ENCODE measurements at places on chromosomes 5 and 9.
A peak's percentile ranks its signal among the peaks of the same experiment; 100 is the strongest.

DNA sequence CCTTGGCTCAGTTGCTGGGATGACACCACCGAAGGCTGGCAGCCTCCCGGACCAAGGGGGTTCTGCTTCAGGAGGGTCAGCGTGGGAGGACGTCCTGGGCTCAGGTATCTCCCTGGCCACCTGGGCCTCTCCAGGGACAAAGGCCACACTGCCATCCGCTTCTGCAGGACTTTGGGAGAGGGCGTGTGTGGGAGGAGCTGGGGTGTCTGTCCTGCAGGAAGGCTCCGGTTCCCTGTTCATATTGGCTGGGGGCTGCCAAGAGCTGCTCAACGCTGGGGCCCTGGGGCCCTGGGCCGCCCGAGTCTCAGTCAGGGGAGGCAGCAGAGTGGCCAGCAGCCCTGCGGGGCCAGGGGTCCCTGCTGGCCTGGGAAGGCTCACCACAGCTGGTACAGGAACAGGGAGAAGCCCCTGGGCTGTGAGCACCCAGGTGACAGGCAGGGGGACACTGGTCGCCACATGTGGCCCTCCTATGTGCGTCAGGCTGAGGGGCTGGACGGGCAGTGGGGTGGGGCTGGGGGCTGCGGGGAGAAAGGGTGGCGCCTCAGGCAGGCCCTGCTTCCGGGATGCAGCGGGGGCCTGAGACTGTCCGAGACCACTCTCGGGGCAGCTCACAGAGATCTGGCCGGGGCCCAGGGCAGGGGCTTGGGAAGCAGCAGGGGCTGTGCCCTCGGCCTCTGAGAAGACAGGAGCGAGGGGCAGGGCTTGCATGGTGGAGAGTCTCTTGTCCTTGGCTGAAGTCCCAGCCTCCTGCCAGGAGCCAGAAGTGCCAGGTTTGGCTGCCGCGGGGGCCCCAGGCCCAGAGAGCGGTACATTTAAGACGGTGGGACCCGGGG is 4.9 kb upstream of the CARD9 start:
- no peak for DNase-seq

DNA sequence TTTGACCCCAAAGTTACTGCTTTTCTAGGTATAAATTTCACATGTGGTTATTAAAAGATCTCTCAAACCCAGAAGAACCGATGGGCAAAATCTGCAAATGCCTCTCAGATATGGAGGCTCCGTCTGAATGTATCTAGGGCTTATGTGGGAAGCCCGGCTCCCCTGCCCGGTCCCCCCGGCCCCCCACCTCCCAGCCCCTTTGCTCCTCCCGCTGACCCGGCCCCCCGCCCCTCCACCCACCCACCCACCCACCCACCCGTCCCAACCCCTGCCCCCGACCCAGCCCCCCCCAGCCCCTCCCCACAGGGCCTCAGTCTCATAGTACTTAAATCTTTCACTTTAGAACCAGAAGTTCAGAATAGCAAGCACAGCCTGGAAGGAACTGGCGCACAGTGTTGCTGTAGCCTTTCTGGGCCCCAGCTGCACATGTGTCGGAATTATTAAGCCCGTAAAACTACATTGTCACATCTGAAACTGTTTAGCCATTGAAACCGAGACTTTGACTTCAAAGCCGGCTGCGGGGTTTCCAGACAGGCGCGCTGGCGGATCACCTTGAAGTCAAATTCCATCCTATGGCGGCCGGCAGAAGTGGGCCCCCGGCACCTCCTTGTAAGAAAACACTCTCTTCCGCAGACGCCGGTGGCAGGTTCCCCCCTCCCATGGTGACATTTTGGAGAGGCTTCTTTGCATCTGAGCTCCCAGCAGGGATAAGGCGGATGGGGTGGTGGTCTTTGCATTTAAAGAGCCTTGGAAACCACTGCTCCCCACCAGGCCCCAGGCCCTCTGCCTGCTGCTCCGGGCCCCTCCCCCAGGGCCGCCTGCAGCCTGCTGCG is 12.8 kb downstream of the NKD2 start:
- no peak for DNase-seq

- DNase-seq = peak; percentile 79
Measured at GRCh38 chr5:98773464-98774191, at the start of gene RGMB. RGMB (plus strand) TSS chr5:98773663; CDS start chr5:98774071, 408 bp downstream.

- DNase-seq = no peak
Measured at GRCh38 chr5:40397091-40397490, 282.6 kb upstream of the PTGER4 start.

DNA sequence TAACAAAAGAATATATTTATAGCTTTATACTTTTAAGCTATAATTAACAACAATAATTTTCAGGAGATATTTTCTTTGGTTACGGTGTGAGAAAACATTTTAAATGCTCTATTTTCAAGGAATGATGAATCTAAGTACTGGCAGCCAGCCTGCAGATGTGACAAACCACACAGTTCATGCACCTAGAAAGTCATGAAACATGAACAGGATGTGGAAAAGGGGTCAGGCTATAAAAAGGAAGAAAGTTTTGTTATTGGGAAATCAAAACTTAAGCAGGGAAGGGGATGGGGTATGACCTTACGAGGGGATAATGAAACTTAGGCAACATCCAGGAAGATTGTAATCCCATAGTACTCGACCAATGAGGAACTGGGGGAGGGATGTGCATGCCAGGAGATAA is 508.7 kb upstream of the GRAMD2B start:
- DNase-seq = no peak

- DNase-seq = no peak
Measured at GRCh38 chr9:108861464-108861863, 602 bp upstream of the ACTL7A start.

- DNase-seq = no peak
Measured at GRCh38 chr9:98442541-98442940, 187.1 kb upstream of the TBC1D2 start.

DNA sequence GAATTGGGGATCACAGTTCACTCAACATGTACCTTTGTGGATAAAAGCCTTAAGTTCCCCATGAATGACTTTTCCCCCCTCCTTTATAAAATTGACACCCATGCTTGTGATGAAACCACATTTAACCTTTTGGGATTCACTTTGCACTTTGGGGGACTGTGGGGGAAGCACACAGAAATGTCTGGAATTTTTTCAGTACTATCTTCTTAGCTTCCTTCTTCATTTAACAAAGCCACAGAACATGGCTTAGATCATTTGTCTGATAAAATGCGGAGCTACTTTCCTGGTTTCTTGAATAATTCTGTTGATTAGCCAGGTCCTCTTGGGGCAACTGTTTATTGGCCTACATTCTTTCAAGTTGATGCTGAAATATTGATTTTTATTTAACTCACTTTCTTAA is 29.9 kb downstream of the TNFSF15 start:
- no peak for DNase-seq

GRCh38 chr9:137611623-137612609 is 6.4 kb downstream of the ARRDC1 start:
- DNase-seq = no peak

DNA sequence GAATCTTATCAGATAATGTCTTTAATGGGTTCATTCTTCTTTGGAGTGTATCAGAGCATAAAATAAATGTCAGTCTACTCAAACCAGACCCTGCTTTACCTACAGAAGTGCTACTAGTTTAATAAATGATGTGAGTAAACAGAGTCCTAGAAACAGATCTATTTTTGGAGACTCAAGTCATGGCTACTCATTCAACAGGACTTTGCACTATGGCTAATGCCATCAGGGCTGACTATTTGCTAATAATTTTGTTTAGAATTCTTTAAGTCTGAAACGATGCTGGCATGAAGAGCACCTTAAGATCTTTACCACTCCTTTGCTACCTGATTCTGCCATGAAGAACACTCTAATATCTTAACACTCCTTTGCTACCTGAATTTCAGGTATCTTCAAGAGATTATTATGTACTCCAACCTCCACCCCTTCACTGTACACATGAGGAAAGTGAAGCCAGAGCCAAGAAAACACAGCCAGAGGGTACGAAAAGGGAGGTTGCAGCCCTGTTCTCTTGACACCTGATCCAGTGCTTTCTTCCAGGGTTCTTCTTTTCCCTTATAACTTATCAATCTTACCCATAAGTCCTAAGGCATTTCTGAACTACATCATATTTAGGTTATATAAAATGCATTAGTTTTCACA is 62.4 kb downstream of the ZNF608 start:
- no peak for DNase-seq

DNA sequence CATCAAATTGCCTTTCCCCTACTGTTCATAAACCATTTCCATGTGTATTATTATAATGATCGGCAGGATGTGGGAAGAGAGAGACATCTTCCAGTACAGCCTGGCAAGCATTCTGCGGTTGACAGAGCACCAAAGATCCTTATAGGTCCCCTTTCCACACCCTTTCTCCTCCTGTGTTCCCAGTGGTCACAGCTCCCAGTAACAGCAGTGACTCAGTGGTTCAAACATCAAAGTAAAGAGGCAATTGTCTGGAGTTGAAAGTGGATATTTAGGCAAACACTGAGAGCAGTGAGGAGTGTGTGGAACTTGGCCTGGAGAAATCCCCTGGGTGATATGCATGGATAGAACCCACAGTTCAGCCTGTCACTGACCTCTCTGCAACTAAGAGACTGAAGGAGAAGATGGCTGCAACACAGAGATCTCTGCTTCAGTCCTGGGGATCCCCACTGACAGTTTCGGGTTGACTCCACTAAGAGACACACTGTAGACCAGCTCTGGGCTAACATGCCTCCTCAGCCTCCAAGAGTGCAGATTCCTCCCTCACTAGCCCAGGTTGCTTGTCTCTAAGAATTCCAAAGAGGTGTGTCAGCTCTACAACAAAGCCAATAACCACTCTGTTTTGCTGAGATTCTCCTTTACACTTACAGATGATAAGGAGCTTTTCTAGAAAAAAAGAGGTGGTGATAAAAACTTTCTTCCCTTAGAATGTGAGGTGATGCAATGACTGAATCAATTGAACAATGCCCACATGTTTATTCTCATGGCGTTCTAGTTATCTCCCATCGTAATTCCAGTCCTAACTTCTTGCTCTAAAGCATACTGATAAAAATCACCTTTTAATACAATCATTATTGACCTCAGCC is 94.4 kb upstream of the IL6ST start:
- no peak for DNase-seq

- DNase-seq = no peak
Measured at GRCh38 chr9:130373679-130374325, 71.0 kb upstream of the ASS1 start.
